Astrocyte (in vitro differentiated cells and primary cell): ENCODE measurements at places on chromosomes 5 and 9.

DNA sequence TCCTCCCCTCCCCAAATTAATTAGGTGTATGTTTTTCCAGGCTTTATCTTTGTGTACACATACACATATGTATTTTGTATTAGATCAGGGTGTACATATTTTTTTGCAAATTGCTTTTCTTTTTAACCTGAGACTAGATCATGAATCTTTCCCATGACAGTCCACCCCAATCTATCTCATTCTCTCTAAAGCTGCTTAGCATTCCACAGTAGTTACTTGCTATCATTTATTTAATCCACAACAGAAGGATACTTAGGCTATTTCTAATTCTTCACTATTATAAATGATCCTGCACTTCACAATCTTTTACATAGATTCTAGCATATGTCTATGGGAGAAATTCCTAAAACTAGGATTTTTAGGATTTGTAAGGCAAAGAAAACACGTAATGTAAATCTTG, 43.9 kb downstream of the SH3RF2 start:
- peak; percentile 64 for DNase-seq

GRCh38 chr9:104264431-104264830, 170.3 kb downstream of the SMC2 start:
- no peak for DNase-seq

- DNase-seq = peak; percentile 18
Observed at GRCh38 chr9:121226175-121226574, 24.5 kb upstream of the RAB14 start.

GRCh38 chr9:16898464-16898863, 28.0 kb upstream of the BNC2 start:
- no peak for DNase-seq

DNA sequence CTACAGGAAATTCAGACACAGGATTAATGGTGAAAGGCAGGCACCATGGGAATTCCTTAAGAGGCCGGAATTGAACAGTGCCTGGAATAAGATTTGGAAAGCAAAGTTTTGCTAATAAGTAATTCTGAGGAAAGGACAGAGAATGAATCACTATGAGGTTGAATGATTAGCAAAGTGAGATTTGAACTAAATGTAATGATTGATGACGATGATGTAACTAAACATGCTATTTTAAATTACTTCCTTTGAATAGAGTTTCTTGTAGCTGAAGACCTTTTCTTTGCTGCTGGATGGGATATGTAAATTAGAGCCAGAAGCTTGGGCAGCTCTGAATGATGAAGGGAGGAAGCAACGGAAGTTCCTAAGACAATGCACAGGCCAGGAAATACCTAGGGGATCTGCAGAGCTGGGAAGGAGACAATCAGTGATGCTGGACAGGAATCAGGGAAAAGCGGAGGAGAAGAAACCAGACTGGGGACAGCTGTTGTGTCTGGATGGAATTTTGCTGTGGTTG, 482.0 kb downstream of the PSAT1 start:
- peak; percentile 73 for DNase-seq

DNA sequence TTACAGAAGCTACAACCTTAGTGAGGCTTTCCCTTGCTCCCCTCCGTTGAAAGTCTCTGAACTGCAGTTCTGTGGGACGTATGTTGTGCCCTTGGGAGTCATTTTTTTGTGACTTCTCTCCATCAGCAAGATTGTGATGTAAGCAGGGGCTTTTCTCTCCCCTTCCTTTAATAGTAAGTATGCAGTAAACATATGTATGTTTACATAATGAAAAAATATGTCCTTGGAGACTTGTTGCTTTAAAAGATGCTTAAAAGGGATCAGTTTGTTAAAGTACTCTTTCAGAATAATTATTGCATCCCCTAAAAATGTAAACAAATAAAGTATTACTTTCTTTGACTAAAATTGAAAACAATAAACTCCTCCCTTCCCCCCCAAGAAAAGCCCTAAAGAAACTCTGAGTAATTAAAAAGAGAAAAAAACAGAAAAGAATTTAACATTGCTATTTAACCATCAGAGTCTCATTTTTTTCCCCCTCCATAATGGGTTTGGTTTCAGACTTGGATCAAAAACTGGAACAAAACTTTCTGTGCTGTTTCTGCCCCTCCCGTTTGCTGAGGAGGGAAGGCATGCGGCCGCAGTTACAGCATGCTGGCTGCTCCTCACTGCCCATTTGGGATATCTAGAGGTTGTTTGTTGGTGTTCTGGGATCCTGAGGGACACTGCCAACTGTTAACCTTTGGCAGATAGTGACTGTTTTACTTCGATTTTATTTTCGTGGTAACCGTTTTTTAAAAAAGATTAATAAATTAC, 40.2 kb downstream of the TRIO start:
- no peak for DNase-seq

DNA sequence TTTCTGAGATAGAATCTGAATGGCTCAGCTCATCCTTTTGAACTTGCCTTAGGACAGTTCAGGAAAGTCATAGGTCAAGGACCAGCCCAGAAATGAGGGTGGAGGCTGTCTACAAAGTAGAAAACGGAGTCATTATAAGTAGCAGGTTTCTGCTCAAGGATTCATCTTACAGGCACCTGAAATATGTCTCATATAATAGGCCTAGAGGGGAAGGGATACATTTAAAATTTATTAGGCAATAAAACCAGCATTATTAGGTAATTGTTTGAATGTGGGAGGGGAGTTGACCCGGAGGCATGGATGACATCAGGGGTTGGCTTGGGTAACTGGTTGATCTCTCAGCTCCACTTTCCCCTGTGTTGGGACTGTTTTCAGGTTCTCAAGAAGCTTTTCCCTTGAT, 11.9 kb upstream of the GALNT10 start:
- DNase-seq = no peak

DNA sequence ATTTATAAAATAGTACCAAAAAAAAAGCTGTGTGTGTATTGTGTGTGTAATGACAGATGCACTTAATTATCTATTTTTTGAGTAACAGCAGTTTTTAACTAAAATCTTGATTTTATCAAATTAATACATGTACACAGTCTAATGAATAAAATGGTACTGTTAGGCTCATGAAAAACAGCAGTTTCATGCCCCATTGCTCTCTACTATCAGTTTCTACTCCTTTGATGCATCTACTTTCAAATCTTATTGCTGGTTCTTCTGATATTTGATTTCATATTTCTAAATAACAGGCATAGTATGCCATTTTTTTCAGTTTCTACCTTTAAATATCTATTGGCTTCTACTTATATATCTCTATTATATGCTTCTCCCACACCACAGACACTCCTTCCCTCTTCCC, 117.4 kb downstream of the CCDC171 start:
- DNase-seq = no peak

DNA sequence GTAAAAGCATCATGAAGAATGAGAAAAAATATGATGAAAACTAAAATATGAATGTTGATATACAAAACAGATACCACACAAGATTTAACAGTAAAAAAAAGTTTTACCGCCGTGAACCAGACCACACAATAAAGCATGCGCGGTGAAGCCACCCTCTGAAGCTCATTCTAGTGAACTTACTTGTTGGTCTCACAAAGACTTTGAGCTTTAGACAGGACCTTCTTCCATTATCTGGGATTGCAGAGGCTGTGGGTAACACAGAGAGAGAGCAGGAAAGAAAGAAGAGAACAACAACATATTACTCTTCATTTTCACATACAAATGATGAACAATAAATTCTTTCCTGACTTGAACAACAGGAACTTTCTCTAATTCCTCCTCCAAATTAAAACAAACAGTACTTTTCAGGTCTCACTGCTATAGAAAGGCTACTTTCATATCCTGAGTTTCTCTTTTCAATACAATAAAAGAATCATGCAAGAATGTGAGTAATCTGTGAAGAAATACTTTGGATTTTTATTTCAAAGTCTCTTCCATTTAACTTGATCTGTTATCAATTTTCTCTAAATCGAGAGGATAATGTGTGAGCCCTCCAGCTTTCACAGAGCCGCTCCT, 283.1 kb downstream of the EFNA5 start:
- no peak for DNase-seq

- DNase-seq = peak; percentile 16
Observed at GRCh38 chr9:78918976-78919375, 622.1 kb downstream of the PSAT1 start.

GRCh38 chr9:32161720-32162119, 222.7 kb upstream of the ACO1 start:
- DNase-seq = no peak

GRCh38 chr9:137446851-137447471, 5.8 kb upstream of the ENTPD8 start:
- DNase-seq = no peak

- no peak for DNase-seq
Observed at GRCh38 chr9:17342696-17343095, 207.9 kb downstream of the CNTLN start.

DNA sequence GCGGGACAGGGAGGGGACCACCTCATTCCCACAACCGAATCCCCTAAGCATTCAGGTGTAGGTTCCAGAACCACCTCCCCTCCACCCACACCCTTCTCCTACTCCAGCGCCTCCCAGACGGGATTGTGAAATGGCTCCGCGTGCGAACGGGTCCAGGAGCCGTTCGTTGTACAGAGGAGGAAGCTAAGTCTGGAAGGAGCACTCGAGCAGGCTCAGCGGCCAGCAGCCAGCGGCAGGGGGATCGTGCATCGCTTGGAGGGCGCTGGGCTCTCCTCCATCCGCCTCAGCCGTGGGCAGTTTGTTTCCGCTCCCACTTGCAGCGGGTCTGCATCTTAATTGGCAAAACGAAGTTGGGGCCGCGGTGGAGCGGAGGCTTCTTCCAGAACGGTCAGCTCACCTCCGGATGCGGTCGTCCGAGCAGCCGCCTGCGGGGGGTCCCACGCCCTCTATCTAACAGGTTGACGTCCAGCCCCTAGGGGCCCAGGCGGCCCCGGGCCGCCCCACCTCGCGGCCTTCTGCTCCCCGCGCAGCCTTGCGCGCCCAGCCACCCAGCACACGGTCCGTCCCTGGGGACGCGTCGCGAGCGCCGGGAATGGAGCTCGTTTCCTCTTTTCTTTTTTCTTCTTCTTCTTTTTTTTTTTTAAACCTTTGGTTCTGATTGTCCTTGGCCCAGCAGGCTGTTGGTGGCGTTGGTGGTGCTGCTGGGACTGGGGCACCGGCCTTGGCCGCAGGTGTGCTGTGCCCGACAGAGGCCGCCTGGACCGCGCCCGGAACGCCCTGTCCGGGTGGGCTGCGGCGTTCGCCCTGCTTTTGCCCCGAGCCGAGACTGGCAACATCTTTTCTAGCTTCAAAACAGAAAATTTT, 3.9 kb upstream of the BARX1 start:
- no peak for DNase-seq

DNA sequence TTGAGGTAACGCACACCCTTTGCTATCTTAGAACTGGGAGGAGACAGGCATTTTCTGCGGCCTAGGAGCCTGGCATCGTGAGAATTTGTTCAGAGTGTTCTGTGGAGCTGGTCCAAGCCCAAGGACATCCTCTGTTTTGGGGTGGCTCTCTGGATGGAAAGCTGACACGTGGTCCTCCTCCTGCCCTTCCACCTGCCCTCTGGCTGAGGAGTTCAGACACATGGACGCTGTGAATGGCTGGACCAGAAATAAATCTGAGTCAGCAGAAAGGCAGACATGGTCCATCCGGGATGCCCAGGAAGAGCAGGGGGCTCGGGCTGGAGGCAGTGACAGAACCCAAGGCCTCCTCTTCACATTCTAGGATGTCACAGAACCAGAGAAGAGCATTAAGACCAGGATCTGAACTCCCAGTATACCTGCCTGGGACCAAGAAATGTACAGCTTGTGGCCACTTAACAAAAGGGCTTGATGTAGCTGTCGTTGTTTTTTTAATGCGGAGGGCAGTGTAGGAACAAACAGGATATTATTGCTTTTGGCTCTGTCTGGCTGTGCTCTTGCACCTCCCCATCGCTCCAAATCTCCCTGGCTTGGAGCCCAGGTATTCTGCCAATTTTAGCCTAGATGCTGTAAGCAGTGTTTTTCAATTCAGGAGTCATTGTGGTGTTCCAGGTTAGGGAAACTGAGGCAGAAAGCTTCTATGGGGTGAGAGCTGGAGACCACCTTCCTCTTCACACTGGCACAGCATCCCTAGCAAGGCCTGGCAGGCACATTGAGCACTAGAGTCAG, 2.4 kb downstream of the CKMT2 start:
- no peak for DNase-seq

GRCh38 chr9:137034039-137034708, 2.3 kb upstream of the FUT7 start:
- DNase-seq = no peak

DNA sequence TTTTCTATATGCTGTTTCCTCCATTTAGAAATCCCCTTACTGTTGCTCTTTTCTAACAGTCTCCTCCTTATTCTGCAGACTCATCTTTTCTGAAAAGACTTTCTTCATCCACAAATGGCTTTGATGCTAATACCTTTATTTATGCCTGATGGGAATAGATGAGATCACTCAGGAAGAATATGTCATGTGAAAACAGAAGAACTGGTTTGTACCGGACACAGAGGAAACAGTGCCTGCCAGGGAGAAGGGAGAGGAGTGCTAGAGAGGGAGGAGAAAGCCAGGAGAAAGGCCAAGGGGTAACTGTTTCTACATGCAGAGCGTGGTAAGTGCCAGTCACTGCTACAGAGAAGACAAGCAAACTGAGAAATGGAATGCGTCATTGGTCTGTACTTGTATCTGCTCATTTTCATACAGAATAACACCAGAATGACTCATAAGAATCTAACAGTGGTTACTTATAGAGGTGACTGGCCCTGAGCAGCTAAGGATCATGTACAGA, 45.9 kb upstream of the PJA2 start:
- peak; percentile 100 for DNase-seq

DNA sequence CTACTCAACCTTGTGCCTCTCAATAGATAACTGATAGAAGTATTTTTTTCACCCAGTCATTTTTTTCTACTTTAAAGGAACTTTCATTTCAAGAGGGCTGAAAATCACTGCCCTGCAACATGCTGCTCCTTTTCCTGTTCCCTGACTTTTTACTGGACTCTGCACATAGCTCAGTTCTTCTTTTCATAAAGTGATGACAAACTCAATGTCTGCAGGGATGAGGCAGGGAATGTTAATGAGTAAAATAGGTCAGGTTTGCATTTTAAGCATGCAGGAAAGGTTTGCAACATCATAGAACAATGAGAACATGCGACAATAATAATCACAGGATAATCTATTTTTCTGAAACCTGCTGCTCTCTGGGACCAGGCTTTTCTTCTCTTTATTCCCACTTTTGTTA, 172.2 kb upstream of the SGCD start:
- no peak for DNase-seq

DNA sequence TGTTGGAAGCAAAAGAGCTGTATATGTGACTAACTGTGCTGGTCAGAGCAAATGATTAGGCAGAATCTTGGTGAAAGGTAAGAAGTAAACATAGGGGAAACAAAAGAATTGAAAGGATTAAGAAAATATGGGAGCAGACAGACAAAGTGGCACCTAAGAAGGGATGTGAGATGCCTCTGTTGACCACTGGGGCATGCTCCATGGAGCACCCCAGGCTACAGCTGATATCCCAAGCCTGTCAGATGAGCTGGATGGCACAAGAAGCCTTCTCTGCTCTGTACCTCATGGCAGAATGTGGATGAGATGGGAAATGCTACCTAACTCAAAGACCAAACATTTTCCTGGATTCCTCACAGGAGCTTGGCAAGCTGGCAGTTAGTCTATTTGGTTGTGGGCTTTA, 89.3 kb upstream of the SLIT3 start:
- no peak for DNase-seq

- no peak for DNase-seq
Observed at GRCh38 chr9:680106-680505, 161.4 kb upstream of the DMRT1 start.

- DNase-seq = no peak
Observed at GRCh38 chr5:81657386-81657785, 93.5 kb downstream of the SSBP2 start.

- DNase-seq = no peak
Observed at GRCh38 chr9:128068386-128069205, 564 bp downstream of the SLC25A25 start.

- peak; percentile 75 for DNase-seq
Observed at GRCh38 chr5:149486726-149487635, 64.3 kb downstream of the CSNK1A1 start.
